ENCODE measurements at places on chromosomes 12 and 14.

DNA sequence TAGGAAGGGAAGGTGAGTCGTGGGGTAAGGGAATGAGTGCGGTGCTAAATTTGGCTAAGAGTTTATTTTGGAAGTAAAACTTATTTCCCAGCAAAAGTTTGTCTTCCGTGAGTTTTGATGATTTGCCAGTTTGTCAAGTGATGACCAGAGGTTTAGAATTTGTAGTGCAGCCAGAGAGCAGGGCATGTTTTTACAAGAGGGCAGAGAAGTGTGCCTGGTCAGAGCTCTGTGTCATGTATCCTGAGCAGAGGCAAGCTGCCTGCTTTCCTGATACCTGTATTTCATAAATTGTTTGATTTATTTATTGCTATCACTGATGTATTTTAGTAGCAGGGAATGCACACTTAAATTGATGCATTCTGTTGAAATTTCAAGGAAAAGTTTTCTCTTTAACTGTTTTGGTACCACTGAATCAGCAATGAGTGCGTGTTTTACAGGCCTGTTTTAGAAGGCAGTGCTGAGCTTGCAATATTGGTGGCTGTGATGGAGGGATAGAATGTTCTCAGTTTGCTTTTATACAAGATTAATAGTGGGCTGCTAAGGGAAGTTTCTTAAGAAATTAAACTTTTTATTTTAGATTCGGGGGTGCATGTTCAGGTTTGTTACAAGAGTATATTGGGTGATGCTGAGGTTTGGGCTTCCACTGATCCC, 19.7 kb upstream of the RD3L start:
- DNase-seq = no peak

- DNase-seq = no peak
These were observed 58.1 kb downstream of the TRHDE start for GRCh38 chr12:72330301-72330700.

GRCh38 chr12:118183711-118184110, 47.8 kb downstream of the PEBP1 start:
- no peak for DNase-seq

GRCh38 chr12:1591543-1591942, 2.8 kb downstream of the FBXL14 start:
- DNase-seq = no peak

DNA sequence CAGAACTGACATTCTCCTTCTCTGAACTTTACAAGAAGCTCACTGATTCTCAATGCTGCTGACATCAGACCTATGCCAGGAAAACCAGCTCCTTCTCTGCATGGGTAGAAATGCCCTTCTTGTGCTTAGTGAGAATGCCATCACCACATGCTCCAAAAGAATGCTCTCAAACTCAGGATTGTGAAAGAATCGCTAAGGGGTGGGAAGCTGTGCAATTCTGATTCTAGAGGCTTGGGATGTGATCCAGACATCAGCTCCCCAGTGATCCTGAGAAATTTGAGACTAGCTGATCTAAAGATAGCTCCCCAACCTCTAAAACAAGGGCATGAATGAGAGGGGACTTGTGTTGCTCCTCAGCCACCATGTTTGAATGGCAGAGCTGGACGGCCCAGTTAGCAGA, 113.2 kb downstream of the DPF3 start:
- no peak for DNase-seq

- DNase-seq = no peak
These were observed 2.8 kb downstream of the RDH5 start for GRCh38 chr12:55722948-55723347.

DNA sequence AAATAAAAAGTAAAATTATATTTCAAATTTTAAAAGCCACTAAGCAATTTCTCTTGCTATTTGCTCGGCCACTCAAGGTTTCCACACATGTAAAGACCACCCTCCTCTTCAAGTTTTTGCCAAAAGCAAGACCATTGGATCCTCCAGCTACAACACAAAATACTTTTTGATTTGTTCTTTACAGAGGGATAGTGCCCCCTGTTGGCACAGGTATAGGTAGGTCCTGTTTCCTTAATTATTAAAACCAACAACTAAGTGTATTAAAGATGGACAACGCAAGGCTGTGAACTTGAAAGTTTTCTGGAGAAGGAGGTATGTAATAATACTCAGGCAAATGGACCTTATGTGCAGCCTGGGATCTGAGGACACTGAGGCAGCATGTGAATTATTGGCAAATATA, 23.8 kb downstream of the ATP6V1D start:
- no peak for DNase-seq

- no peak for DNase-seq
These were observed 389.7 kb upstream of the FAR2 start for GRCh38 chr12:28759333-28759732.

DNA sequence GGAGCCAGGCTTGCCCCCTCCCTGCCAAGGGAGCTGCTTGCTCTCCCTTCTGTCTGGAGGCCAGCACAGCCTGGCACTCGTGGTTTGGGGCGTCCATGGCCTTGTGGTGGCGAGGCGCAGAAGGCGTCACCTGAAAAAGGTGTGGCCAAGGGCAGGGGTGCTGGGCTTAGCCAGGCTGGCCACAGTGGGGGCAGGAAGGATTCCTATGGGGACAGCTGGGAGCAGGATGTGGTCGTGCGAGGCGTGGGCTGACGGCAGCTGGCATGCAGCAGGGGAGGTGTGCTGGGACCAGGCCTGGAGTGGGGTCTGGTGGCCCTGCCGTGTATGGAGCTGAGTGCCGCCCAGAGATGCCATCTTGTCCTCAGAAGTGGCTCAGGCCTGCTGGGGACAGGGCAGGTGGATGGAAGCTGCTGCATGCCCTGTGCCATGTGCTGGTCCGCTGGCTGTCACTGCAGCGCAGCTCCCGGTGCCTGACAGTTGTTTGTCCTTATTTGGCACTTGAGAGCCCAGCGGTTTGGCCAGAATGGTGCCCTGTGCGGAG, 30.0 kb downstream of the SH2B3 start:
- DNase-seq = no peak

GRCh38 chr12:29807129-29807528, 23.4 kb upstream of the TMTC1 start:
- DNase-seq = no peak

DNA sequence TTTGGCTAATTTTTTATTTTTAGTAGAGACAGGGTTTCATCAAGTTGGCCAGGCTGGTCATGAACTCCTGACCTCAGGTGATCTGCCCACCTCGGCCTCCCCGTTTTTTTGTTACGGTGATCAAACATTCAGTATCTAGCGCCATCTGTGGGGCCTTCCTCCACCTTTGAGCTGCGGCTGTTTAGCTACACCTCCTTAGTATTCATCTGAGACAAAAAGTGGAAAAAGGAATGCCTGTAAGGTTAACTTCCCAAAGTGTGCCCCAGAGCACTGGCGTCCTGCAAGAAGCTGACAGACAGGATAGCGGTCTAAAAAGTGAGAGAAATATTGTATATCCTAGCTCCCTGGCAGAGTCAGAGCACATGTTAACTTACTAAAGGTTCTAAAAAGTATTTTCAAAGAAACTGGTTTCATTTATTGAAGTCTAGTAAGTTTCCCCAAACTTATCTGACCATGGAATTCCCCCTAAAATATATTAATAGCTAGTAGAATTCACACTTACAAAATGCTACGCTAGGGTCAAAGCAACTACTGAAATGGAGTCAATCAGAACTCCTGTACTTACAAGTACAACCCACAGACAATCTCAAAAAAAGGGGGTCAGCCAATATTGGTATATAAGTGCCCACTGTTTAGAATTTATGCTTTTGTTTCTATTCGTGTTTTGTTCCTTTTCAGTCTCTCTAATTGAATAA, 59.1 kb downstream of the DUSP16 start:
- DNase-seq = no peak

DNA sequence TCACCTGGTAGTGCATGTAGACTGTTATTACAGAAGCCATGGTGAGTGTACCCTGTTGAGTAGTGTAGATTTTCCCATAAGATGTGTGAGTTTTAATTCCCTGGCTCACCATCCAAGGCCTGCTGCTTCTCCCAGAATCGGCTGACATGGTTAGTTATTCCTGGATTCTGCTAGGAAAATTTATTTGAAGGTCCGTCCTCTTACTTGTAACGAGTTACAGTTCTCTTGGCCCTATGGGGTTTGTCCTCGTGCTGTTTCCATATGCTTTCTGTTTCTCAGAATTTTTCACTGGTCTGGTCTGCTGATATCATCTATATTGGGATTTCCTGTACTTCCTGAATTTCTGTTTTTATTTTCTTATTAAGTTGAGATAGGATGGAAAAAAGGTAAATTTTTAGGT, 423.3 kb upstream of the RGS6 start:
- no peak for DNase-seq

GRCh38 chr12:64882687-64883086, 58.2 kb downstream of the TBC1D30 start:
- DNase-seq = no peak

GRCh38 chr12:98918176-98918863, 273.2 kb downstream of the APAF1 start:
- DNase-seq = no peak

DNA sequence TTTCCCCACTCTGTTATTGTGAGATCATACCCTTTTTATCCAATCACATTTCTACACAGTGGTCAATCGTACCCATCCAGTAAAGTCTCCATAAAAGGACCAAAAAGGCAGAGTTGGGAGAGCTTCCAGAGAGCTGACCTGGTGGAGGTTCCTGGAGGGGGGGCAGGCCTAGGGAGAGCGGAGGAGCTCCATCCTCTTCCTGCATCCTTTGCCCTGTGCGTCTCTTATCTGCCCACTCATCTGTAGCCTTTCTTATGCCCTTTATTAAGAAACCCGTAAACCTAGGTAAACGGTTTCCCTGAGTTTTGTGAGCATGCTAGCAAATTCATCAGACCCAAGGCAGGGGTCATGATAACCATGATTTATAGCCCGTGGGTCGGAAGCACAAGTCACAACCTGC, 26.2 kb downstream of the EVL start:
- DNase-seq = no peak

DNA sequence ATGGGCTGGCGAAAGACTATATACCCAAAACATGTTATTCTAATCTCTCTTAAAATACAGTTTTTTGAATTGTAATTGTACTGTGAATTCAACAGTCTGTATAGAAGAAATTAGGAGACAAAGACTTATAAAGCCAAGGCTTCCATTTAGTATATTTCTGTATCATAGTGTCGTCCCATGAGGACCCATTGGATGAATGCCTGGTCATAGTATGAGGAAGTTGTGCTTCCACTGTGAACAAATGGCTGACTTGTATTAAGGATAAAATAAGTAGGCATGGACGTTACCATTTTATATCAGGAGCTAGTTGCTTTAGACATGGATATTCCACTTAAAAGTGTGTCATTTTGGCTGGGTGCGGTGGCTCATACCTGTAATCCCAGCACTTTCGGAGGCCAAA, 55.9 kb upstream of the NAV3 start:
- no peak for DNase-seq

GRCh38 chr12:114311974-114312373, 94.0 kb downstream of the TBX5 start:
- no peak for DNase-seq

DNA sequence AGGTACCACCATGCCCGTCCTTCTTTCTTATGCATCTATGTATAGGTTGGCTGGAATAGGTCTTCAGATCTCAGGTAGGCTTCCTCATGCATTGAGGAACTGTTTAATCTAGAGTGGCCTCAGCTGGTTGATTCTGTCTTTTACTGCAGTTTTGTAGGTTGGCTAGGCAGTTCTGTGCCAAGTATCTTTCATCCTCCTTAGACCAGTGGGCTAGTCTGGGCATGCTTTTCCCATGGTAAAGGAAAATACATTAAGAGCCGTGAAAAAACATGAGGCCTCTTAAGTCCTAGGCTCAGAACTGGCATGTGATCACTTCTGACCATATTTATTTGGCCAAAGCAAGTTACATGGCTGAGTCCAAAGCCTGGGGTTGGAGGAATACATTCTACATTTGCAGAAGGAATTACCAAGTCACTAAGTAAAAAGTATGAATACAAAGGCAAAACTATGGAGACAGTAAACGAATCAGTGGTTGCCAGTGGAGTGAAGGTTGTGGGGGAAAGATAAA, 137.3 kb downstream of the WIF1 start:
- DNase-seq = no peak

DNA sequence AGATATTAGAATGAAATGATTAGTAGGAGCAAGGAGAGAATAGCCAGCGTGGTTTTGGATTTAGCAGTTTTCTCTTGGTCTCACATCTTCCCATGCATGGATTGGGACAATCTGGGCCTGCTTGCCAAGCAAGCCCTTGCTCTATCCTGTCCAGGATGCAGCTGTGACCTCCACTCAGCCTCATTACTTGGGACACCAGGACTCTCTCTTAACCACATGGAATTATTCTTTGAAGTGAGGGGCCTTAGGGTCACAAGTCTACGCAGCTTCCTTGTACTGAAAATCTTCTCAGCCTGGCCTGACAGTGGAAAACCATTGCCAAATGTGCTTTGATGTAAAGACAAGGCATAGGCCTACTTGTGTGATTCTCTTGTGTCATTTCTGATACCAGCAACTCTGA, 28.0 kb upstream of the DCN start:
- no peak for DNase-seq

- no peak for DNase-seq
These were observed 78.2 kb upstream of the GTF2A1 start for GRCh38 chr14:81298911-81299310.

DNA sequence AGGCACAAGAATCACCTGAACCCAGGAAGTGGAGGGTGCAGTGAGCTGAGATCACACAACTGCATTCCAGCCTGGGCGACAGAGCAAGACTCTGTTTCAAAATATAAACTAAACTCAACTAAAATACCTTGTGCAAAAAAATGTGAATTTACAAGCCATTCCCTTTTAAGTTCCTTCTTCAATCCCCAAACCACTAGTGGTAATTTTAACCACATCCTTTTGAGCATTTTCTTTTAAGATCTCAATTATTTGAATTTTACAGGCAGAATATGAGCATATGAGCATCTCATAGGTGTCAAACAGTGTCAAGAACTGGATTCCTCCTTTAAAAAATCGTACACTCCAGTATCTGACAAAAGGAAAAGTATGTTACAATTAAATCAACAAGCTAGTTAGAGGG, 57.0 kb upstream of the NPFF start:
- no peak for DNase-seq

GRCh38 chr12:58803908-58804307, 116.4 kb downstream of the LRIG3 start:
- DNase-seq = no peak

GRCh38 chr14:80136358-80136757, 74.9 kb downstream of the DIO2 start:
- no peak for DNase-seq

- no peak for DNase-seq
These were observed 1021.5 kb downstream of the TMEM121 start for GRCh38 chr14:106547735-106548434.

GRCh38 chr12:108645686-108646599, 12.2 kb upstream of the SELPLG start:
- no peak for DNase-seq

GRCh38 chr12:72236071-72236705, 36.0 kb upstream of the TRHDE start:
- no peak for DNase-seq

DNA sequence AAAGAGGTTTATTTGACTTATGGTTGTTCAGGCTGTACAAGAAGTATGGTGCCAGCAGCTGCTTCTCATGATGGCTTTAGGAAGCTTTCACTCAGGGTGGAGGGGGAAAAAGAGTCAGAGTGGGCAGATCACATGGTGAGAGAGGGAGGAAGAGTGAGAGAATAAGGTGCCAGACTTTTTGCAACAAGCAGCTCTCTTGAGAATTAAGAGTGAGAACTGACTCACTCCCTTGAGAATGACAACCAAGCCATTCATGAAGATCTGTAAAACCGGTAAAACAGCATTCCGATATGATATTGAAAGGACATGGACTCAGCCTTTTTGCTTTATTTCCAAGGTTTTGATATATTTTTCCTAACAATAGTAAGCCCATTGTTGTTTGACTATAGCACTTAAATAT, 501.2 kb downstream of the GALC start:
- DNase-seq = no peak

All from stimulated activated CD8-positive, alpha-beta memory T cell treated with anti-CD3 and anti-CD28 coated beads, Interleukin-12 subunit alpha, Interleukin-12 subunit beta, amount 100 ng/mL, for 4 hours (primary cell).